ENCODE measurements at places on chromosomes 5 and 9.

DNA sequence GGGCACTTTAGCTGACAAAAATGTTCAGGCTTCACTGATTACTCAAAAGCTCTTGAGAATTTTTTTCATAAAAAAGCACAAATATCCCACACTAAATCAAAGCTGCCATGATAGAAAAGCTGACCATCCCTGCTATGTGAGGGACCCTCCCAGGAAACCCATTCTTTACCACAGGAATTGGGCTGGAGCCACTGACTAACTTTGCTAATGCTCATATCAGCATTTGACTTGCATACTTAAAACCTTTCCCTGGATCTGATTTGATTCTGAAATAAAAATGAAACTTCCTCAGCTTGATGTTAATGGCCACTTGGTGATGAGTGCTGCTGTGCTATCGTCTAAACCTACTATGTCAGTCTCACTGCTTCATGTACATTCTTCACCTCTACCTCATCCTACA is 243.6 kb downstream of the PRELID2 start:
- no peak for DNase-seq

DNA sequence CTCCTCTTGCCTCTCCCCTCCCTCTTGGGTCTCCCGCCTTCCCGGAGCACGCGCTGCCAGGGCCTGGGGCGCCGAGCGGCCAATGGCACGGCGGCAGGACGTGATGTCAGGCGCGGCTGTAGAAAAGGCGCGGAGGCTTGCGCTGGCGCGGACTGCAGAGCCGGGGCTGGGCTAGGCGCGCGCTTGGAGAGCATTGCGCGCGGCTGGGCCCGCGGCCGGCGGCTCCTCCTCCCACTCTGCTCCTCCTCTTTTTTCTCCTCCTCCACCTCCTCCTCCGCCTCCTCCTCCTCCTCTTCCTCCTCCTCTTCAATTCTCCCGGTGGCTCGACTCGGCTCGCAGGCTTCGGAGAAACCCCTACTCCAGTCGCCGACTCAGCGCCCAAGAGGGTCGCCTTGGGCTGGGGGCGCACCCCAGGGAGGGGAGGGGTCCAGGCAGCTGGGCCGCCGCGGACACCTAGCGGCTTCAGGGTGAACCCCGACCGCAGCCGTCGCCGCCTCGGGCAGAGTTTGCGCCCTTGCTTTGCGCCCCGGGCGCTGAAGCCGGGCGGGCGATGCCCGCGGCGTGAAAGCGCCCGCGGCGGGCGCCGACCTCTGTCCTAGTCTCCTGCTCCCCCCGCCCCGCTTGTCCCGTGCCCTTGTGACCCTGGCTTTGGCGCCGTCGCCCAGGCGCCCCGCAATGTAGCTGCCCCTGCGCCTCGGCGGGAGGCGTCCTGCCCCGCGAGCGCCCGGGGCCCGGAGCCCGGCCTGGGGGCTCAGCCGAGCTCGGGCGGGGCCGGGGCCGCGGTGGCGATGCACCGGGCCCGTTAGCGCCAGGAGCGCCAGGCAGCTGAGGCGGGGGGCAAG is at the start of gene LHX2:
LHX2 (plus strand) TSS at position 309 of the 842 bp plus-strand sequence. CDS start 581 bp downstream, outside the sequence.
- no peak for DNase-seq

DNA sequence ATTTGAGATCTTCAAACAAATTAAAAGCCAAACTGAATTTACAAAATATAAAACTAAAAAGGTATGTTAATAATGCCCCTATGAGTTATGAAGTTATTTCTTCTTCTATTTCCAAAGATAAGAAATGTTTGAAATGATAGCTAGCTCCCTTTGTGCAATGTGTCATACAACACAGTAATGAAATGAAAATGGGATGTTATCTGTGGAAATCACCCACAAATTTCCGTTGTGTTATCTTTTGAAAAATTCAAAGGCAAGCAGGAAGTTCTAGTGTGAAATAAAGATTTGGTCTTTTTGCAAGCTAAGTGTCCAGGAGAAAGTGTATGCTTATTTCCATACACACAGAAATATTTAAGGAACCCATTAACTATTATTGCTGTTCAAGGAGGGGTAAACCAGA is 375.3 kb upstream of the PRR16 start:
- no peak for DNase-seq

DNA sequence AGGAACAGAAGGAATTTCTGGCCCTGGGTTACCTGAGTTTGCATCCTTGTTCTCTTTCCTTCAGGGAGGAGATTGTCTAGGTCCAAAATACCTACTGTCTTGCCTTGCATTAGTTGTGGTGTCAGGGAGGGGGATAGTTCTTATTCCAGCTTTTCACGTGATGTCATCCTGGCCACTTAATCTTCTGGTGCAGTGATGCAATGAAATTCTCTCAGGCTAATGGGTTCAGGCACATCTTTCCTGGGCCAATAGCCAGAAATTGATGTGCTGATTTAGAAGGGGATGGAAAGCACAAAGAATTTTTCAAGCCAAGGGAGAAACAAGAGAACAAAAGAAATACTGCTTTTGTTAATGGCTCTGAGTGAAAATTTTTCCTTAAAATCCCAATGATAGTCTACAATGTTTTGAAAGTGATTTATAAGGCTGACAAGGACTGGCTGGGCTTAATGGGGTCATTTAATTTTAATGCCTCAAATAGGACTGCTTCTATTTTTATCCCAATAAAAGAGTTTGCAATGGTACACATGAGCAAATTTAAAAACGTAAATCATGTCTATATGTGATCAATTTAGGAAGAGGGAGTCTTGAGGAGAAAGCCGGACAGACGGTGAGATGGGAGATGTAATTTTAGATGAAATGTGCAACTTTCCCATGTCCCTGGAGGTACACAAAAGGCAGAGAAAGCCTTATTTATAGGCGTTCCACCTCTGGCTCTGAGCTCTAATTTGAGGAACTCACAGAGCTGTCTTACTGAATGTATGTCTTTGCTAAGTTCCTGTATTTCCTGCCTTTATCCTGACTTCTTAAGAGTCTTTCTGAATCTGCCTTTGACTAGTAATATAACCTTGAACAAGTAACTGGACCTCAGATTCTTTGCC is 89.3 kb upstream of the SV2C start:
- DNase-seq = no peak

DNA sequence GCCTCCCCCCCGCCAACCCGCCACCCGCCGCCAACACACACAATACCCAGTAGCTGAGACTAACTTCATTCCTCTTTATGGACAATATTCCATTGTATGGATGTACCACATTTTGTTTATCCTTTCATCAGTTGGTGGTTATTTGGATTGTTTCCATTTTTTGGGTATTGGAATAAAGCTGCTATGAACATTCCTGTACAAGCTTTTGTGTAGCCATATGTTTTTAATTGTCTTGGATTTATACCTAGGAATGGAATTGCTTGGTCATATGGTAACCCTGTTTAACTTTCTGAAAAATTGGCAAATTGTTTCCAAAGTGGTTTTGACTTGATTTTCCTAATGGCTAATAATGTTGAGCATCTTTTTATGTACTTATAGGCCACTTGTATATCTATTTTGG is 4.9 kb upstream of the UBTD2 start:
- DNase-seq = no peak

DNA sequence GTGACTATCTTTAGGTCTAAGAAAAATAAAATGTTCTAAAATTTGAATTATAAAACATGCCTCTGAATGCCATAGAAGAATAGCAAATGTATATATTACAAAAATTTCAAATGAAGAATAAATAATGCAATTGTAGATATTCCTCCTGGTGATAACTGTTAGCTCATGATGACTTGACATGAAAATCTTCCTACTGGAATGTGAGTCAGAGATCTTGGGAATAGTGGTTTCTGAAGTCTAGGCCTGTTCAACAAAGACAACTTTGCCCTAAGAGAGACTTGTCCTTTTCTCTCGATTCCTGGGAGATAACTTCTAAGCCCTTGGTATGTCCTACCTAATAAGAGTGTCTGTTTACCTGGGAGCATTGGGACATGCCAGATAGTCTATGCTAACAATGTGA is 746.3 kb upstream of the RIOK2 start:
- no peak for DNase-seq

GRCh38 chr5:9063615-9064245 is 482.1 kb downstream of the SEMA5A start:
- no peak for DNase-seq

GRCh38 chr9:137058521-137059234 is 4.8 kb upstream of the ENTPD2 start:
- DNase-seq = no peak

GRCh38 chr5:86760661-86761060 is 142.9 kb downstream of the COX7C start:
- DNase-seq = no peak

- DNase-seq = no peak
Measured at GRCh38 chr5:113813466-113813865, 300.0 kb downstream of the YTHDC2 start.

GRCh38 chr5:101278011-101278687 is 375.1 kb upstream of the ST8SIA4 start:
- no peak for DNase-seq

DNA sequence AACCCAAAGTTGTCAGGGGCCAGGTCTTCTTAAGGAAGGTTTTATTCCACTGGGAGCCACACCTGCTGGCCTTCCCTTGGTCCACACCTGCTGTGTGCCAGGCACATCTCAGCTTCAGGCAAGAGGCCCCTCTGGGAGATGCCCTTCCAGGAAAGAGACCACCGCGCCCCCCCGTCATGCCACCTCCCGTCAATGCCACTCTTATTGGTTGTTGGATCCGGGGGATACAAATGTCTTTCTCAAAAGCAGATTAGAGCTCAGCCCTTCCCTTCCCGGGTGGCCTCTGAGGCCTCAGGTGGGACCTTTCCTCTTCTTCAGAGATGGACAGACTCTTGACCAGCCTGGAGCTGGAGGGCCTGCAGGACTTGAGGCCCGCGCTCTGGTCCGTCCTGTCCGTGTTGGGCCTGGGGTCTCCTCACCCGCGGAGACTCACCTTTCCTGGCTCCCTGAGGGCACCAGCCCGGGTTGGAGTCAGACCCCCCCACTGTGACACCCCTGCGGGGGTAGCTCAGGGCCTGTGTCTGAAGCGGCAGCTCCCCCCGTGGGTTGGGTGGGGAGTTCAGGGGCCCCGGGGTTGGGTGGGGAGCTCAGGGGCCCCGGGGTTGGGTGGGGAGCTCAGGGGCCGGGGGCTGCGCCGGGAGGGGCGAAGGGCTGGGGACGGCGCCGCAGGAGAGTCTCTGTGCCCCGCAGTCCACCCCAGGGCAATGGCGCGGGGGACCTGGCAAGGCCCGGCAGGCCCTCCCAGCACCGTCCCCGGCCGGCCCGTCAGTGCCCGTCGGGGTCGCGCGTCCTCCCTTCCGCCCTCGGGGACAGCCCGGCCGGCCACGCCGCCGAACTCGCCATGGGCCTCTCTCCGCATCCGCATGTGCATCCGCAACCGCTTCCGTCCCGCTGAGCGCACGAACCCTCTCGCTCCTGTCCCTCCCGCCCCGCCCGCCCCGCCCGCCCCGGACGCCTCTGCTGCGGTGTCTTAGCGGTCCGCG is 3.7 kb upstream of the SLC9A3 start:
- no peak for DNase-seq

GRCh38 chr9:136947955-136948510 is 3.0 kb downstream of the C8G start:
- DNase-seq = no peak

GRCh38 chr9:109349421-109349846 is 28.6 kb upstream of the EPB41L4B start:
- DNase-seq = no peak

- DNase-seq = no peak
Measured at GRCh38 chr5:125574491-125575044, 828.1 kb upstream of the ZNF608 start.

DNA sequence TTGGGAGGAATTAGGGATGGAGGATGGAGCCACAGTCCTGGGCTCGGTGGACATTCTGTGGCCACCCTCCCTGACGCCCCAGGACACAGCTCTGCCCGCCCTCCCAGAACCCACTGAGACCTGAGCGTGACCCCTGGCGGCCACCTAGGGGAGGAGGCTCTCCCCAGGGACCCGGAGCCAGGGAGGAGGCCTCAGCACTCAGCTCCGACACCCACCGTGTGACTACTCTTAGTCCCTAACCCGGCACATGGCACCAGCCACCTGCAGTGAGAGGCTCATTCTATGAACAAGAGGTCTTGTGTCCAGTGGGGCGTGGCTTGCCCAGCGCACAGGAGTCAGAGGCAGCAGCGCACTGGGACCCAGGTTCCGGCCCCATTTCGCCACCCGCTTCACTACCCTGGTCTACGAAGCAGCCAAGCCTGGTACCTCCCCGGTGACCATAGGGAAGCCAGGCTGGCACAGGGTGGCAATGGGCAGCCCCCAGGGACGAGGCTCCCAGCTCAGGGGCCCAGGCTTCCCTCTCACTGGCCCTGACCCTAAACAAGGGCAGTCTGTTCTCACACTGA is 10.2 kb downstream of the SARDH start:
- DNase-seq = no peak

DNA sequence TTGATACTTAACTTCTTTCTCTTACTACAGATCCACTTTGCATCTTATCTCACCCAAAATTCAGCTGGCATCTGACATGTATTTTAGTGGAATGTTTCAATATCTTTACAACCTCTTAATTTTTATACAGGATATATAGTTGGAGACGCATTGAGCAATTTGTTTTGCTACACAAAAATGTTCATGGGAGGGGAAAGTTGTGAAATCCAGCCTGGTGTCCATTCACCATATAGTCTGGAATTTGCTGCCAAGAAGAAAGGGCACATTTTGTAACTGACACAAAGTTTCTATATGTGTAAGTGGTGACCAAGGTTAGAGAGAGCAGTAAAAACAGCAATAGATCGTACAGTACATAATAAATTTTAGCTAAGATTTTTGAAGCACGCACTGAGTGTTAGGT is 14.0 kb upstream of the CHD1 start:
- no peak for DNase-seq

DNA sequence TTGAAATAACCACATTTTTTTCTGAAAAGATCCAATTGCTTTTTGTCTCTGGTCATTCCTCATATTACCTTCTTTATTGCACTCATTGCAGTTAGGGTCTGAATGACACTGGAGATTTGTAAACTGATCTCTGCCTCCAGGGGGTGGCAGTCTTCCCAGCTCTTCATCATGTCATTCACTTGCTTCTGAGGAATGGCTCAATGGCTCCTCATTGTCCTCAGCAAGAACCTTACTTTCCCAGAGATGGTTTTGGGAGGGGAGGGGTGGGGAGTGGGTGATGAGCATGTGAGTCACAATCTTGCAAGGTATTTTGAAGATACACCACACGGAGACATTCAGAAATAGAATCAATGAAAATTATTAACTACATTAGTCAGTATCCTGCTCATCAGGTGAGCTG is 159.8 kb upstream of the GAS1 start:
- no peak for DNase-seq

DNA sequence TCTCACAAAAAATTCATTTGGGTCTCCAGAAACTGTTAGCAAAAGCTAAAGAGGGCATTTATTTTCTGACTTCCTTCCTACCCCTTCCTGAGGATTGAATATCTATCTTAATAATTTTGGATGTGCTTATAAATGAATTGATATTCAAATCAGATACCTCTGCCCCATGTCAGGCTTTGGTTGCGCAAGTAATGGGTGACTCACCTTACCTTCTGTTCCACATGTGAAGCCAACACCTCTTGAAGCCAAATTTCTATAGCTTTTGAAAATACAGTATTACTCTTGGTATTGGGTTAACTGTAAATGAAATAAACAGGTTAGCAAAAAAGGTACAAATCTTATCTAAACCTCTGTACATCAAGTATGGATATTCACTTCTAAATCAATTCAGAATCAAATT is 122.0 kb downstream of the PRDM6 start:
- no peak for DNase-seq

Data from central memory CD4-positive, alpha-beta T cell (primary cell).